ENCODE measurements at places on chromosomes 12 and 14.
A peak's percentile ranks its signal among the peaks of the same experiment; 100 is the strongest.

GRCh38 chr14:60622917-60623257, 26.4 kb downstream of the SIX1 start:
- no peak for DNase-seq

GRCh38 chr14:103318750-103319419, 15.2 kb upstream of the EIF5 start:
- no peak for DNase-seq

- no peak for DNase-seq
Observed at GRCh38 chr12:97545804-97546203, 83.2 kb downstream of the RMST start.

DNA sequence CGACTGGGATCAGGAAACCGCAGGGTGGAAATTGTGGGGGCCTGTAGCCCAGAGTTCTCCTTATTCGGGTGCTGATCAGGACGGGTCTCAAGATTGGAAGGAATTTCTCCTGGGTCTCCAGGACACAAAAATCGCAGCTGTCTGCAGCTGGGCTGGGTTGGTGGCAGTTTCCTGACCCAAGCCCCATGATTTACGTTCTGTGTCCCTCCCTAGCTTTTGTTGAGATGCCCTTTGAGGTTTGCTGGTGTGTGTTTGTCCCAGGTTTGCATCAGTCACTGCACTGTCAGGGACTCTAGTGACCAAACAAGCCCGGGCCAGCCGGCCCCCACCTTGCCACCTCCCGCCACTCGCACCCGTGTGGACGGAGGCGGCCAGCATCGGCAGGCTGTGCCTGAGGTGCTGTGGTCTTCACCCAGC, 89.5 kb downstream of the FBXL14 start:
- DNase-seq, result no peak

DNA sequence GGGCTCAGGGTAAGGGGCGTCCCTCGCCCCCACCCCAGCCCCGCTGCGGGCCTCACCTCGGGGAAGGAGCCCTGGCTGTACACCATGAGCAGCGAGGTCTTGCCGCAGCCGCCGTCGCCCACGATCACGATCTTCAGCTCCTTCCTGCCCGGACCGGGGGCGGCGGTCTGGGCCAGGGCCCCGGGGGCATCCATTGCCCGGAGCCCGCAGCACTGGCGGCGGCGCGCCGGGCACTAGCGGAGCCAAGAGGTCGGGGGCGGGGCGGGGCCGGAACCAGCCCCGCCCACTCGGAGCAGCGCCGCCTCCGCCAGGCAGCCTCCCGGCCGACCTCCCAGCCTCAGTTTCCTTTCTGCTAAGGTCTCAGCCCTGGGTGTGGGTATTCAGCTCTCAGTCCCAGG, at the start of gene RHOF:
Gene RHOF (minus strand): TSS at position 249 of the 398 bp plus-strand sequence. CDS start 55 bp downstream, at position 194.
- peak; percentile 73 for DNase-seq

DNA sequence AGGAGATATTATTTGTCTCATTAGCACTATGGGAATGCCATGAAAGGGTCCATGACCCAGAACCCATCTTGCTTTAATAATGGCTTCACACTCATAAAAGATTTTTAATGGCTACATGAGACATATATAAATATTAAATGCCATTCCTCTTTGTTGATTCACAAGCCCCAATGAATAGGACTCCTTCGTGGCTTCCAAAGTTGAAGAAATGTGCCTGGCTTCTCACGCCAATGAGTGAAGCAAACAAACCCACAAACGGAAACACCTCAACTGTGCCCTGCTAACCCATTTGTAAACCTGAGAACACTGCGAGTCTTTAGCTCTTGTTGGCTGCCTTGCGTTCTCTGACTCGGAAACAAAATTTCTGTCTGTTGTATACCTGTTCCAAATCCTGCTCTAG, 381.7 kb upstream of the DDHD1 start:
- no peak for DNase-seq

- no peak for DNase-seq
Observed at GRCh38 chr12:48807981-48808380, 10.3 kb upstream of the CACNB3 start.

DNA sequence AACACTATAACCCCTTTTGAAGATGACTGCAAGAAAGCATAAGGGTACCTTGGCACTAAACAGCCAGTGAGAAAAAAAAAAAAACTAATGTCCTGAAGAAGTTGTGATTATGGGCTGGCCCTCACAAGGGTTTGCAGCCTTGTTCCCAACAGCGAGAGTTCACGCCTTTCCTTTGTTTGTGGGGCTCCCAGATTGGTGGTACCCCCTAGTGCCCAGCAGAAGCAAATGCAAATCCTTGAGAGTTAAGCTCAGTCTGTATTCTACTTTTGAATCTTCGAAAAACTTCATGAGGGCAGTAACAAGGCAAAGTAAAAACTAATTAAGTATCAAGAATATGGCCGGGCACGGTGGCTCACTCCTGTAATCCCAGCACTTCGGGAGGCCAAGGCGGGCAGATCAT, 238.9 kb upstream of the LMO3 start:
- DNase-seq, result no peak
